ENCODE measurements at places on chromosomes 12 and 14. TPM values are rescaled to one million over a fixed set of nuclear protein-coding genes. Genes with fewer than 3 reads are reported as not detected.

Gene LTBR
- 367 TPM for total RNA-seq

Gene RASSF8
- total RNA-seq = 13.1 TPM

Gene OR4K14
- not detected for total RNA-seq

Gene SLC8A3
- 1.9 TPM for total RNA-seq

Gene SUSD6
- total RNA-seq = 89.1 TPM

Gene SETD3
- 62.5 TPM for total RNA-seq

Gene TAS2R13
- total RNA-seq = not detected

Gene KRT79
- total RNA-seq = not detected

DNA sequence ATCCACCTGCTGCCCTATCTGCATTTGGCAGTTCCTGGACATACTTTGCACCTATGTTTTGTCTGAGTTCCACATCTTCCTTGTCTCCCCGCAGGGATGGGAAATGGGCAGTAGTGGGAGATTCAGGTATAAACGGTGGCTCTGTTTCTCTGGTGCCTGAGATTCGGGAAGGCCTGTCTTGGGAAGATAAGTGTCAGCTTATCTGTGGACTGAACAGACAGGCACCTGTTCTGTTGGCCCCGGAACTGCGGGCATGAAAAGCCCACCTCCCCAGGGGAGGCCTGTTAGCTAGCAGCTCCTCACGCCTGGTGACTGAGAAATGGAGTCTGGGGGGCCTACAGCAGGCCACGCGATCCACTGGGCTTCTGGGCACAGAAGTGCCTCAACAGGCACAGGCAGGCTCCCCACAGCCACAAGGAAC, 5.8 kb downstream of the PHB2 start:
- no peak for DNase-seq

DNA sequence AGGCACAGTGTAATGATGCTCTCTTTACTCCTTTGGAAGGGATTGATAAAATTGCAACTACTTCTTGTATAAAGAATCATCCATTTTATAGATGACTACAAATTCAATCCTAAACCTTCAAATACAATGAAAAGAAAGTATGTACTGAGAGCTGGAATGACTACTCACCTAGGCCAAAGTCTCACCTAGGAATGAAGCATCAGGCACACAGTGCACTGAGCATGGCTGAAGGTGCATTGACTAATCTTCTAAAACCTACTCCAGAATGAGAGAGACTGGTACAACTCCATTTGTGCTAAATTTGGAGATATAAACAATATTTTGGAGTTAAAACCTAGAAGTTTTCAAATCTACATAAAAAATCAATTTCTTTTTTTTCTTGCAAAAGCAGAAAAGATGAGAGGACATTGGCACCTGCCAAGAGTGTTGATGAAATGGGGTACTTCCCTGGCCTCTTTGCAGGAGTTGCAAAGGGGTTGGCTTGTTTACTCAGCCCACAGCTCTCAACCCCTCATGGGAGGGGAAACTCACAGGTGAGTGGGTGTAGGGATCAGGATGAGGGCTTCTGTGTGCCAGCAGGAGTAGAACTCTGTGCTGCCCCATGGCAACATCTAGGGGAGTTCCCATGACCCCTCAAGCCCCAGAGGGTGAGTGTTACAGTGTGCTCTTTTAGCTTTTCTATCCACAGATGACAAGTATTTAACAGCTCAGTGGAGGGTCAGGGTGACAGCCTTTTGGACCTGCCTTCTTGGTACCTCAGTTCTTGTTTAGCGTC, 31.3 kb downstream of the CLECL1 start:
- DNase-seq = no peak

- no peak for DNase-seq
Observed at GRCh38 chr12:122646517-122647217, 56.5 kb downstream of the HCAR2 start.

- DNase-seq = no peak
Observed at GRCh38 chr12:93050026-93050747, 121.1 kb upstream of the EEA1 start.

GRCh38 chr12:106045251-106045674, 93.5 kb downstream of the NUAK1 start:
- no peak for DNase-seq

DNA sequence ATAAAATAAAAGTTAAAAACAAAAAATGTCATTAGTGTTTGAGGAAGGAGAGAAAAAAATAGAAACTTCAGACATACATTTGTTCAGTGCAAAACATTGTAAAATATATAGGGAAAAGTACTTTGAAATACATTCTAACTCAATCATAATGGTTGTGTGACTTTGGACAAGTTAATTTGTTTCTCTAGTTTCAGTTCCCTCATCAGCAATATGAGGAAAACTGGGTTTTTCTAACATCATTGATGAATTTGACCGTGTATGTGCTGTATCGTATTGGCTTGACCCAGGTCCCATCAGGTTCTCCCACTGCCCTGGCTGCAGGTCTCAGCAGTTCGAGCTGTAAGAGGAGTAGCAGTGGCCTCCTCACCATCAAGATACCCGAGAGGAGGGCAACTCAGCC, 173.9 kb upstream of the ATF7IP start:
- no peak for DNase-seq

- no peak for DNase-seq
Observed at GRCh38 chr12:109893261-109893995, 6.6 kb upstream of the TCHP start.

- DNase-seq = no peak
Observed at GRCh38 chr14:98926146-98926545, 345.9 kb downstream of the BCL11B start.

GRCh38 chr14:70098250-70098809, 90.4 kb downstream of the SLC8A3 start:
- no peak for DNase-seq

DNA sequence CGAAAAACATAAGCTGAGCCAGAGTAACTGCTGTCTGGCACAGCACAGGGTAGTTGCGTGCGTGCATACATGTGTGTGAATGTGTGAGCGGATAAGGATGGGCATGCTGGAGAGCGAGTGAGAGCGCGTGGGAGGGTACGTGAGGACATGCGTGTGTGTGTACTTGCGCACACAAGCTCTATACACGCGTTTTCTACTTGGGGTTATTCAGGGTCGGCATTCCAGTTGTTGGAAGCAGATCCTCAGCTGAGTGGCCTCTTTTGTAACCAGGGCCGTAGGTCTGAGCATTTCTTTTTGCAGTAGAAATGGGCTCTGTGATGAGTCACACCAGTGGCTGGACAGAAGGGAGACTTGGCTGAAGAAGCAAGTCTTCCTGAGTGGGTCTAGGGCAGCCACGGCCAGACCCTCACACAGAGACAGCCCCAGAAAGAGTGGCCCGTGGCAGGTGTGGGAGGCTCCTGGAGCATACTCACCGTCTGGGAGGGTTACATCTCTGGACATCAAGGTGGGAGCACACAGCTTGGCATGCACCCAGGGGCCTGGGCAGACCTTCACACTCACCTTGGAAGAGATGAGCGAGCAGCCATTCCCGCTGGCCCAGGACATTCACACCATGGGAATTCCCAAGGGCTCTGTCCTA, 78.0 kb downstream of the LRRC74A start:
- peak; percentile 32 for DNase-seq

DNA sequence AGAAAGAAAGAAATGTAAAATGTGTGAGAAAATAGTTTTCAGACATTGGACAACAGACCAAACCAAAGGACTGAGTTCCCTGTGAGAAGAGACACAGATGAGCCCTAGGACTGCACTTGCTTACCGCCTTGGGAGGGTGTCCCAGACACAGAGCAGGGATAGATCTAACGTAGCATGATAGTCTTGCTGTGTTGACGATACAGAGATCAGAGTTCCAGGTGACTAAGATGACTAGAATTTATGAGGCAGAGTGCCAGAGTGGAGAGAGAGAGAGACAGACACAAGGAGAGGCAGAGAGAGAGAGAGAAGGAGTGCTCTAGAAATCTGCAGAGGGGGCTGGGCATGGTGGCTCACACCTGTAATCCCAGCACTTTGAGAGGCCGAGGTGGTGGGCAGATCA, 148.2 kb upstream of the LMNTD1 start:
- DNase-seq = no peak

GRCh38 chr14:24080888-24081738, 9.8 kb downstream of the CPNE6 start:
- DNase-seq = peak; percentile 85
